ENCODE measurements at places on chromosomes 3 and 15.

DNA sequence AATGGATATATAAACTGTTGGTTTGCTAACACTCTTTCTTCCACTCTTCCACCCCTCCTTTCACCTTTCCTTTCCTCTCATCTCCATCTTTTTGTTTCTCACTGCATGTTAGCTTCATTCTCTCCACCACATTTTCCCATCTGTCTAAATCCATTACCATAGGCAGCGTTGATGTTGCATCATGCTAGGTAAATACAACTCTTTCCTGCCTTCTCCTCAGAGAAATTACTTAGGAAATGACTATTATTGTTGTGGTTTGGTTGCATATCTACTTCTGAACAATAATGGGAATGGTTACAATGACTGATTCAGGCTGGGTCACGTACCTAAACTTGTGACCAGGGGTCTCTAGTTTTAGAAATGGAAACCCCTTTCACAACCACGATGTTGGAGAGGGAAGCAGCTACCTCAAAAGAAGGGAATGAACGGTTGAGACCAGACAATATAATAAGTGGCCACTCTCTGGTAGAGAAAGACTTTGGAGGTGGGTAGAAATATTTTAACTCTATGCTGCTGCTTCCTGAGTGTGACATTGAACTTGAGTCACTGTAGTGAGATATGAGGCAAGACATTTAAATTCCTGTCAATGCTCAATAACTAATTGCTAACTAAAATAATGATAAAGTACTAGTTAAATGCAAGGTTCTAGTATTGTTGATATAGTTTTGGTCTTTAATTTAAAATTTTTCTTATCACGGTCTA lies 314.1 kb upstream of the TGFBR2 start:
- no peak for DNase-seq

DNA sequence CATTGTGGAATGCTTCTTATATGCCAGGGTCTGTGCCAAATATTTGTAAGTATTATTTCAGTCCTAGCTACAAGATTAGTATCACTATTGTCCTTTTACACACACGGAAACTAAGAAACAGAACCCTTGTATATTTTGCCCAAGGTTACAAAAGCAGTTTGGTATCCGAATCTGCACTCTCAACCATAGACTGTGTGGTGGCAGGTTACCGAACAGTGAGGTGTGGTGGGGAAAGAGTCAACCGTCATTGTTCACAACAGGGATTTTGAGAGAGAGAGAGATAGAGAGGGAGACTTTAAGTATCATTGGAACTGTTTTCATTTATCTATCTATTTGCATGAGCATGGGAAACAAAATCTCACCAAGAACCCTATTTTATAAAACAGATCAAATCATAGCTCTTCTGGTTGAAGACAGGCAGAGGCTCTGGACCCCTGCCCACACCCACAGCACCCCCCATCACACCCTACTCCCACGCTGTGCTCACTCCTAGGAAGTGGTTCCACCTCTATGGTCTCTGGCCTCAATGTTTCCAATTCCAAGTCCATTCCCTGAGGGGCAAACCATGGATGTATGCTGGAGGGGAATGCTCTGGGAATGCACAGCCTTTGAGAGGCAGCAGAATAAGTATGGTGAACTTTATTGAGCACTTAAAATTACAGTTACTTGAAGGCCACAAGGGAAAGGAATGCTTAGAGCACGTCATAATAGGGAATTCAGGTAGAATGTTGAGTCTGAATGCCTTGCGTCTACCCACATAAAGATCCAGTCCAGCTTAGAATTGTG lies 69.0 kb downstream of the ARHGAP31 start:
- no peak for DNase-seq

GRCh38 chr3:54968546-54969172 lies 40.8 kb upstream of the LRTM1 start:
- DNase-seq: no peak

DNA sequence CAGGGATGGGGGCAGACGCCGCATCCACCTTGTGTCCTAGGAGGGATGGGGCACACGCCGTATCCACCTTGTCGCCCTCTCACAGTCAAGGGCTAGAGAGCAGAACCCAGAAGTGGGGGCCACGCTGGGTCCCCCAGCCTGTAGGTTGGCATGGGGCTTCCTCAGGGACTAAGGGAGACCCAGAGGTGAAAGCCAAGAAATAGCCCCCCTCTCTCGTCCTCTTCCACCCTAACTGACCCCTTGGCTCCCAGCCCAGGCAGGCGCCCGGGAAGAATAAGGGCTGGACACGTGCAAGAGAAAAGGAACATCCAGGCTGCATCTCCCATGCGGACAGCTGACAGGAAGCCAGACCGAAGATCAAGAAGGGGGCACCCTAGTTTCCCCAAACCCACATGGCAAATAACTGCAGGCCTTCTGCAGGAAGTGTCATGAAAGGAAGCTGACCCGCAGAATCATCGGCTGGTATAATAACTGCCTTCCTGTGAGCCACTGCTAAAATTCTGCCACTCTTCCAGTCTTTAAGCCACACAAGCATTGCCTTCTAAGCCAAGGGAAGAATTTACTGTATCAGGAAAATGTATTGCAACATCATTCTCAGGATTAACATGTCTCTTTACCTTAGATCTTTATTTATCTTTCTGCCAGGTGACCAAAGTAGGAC lies 38.5 kb upstream of the TFRC start:
- DNase-seq: no peak

- peak; percentile 85 for DNase-seq
Observed at GRCh38 chr15:51380999-51381806, 39.7 kb downstream of the GLDN start.

- no peak for DNase-seq
Observed at GRCh38 chr3:59601486-59601885, 551.7 kb upstream of the CFAP20DC start.

DNA sequence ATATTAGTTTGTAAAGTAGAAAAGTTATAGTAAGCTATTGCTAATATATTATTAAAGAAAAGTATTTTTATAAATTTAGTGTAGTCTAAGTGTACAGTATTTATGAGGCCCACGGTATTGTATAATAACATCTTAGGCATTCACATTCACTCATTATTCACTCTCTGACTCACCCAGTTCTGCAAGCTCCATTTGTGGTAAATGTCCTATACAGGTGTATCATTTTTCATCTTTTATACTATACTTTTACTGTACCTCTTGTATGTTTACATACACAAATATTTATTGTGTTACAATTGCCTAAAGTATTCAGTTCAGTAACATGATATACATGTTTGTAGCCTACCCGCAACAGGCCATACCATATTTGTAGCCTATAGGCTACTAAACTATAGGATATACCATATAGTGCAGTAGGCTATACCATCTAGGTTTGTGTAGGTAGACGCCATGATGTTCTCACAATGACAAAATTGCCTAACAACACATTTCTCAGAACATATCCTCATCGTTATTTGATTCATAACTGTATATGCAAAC lies 246.8 kb upstream of the ALCAM start:
- DNase-seq: no peak

DNA sequence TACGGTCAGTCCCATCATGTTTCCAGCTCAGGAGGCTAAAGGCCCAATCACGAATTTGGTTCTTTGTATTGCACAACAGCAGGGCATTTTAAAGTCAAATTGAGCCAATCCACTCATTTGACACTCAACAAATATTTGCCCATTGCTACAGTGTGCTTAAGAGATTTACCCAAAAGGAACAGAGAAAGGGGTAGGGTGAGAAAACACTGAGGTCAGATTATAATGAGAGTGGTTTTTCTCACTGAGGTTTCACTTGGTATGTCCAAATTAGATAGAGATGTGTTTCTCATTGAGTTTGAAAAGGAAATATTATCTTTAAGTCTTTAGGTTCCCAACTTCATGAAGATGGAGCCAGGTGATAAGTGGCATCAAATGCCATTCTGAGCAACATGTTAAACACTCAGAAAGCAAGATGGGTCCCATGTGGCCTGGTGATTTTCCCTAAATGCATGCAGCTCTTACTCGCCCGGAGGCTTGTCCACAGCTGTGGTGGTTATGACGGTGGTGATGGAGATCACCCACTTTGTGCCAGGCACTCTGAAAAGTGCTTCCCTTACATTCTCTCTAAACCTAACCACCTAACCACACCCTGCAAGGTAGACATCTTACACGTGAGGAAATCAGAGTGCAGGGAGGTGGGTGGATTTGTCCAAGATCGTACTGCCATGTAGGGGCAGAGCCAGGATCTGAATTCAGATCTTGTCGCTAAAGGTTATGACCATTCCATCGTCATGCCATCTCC lies 31.2 kb upstream of the USP3 start:
- no peak for DNase-seq

DNA sequence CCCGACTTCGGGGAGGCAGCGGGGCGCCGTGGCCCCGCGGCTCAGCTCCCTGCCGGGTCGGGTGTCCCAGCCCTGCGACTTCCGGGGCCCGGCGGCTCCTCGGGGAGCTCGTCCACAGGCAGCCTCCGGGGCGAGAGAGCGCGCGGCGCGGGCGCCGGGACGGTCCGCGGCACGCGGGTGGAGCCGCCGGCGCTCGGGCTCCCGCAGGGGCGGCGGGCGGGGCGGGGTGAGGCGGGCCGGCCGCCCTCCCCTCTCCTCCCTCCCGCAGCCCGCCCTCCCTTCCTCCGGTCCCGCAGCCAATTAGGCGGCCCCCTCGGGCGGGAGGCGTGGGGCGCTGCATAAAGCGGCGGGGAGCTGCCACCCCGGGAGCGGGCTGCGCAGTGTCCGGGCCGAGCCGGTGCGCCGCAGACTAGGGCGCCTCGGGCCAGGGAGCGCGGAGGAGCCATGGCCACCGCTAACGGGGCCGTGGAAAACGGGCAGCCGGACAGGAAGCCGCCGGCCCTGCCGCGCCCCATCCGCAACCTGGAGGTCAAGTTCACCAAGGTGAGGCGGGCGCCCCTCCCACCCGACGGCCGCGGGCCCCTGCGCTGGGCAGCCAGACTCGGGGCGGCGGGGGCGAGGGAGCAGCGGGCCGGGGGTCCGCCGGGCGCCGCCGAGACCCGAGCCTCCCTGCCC lies at the start of gene ALDH1A3:
TSS of gene ALDH1A3 (plus strand) at position 368 of the 675 bp plus-strand sequence. CDS start at position 445, 77 bp downstream.
- DNase-seq: peak; percentile 90

GRCh38 chr15:96093063-96093462 lies 237.4 kb upstream of the NR2F2 start:
- no peak for DNase-seq

DNA sequence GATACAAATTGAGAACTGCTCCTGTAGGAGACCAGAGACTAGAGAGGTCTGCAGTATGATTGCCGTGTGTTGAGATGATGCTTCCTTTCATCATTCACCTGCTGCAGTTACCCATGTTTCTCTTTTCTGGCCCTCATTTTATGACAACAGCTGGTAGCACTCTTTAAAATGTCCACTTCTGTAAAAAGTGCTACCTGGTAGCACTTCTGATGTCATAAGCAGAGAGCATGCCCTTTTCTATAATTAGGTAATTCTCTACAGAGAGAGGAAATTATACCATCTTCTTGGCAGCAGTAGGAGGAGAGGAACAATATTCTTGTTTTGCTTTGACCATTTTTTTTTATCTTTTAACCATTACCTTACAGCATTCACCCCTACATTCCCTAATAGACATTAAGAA lies 123.8 kb downstream of the PPM1L start:
- DNase-seq: no peak

DNA sequence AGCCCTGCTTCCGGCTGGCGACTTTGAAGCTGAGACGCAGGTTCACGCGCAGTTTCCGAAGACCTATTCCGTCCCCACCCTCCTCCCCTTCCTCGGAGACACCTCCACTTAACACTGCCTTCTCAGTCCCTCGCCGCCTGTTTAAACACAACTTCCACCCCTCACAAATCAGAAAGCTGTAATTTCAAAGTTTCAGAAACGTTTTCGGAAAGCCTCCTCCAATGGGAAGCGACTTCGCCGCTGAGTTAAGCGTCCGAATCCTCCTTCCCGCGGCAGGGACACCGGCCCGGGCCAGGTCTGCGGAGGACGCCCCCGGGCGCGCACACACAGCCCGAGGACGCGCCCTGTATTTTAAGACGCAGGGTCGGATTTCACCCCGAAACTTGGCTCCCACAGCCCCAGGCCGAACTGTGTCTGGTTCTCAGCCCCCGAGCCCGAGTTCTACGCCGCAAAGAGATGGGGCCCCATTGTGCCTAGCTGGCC lies 559 bp upstream of the LRRN1 start:
- peak; percentile 78 for DNase-seq

DNA sequence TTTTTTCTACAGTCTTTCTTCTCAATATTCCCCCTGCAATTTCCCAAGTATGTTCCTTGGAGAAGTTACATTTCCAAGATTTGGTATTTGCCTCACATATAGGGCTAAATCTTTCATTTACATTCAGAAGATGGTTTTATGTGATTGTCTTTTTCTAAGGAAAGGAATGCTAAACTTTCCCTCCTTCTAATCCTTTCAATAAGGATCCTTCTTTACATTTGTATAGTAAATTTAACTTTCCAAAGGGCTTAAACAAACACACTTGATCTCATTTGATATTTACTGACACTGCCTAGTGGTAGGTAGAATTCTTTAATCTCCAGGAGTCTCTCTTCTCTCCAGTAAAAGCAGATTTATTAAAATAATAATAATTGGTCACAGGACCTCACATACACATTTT lies 185.3 kb downstream of the LSAMP start:
- peak; percentile 3 for DNase-seq

GRCh38 chr3:4029135-4029534 lies 229.9 kb downstream of the LRRN1 start:
- no peak for DNase-seq

- no peak for DNase-seq
Observed at GRCh38 chr3:16178628-16178988, 4.1 kb downstream of the GALNT15 start.

DNA sequence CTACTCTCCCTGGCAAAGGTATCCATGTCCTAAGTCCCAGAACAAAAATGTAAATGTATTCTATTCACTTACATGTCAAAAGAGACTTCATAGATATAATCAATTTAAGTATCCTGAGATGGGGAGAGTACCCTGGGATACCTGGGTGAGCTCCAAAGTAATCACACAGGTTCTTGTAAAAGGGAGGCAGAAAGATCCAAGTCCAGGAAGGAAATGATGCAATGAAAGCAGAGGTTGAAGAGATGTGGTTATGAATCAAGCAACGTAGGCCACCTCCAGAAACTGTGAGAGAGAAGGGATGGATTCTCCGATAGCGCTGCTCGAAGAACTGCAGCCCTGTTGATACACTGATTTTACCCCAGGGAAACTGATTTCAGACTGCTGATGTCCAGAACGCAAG lies 93.9 kb upstream of the VGLL3 start:
- DNase-seq: no peak

- DNase-seq: no peak
Observed at GRCh38 chr3:140395134-140396075, 282.5 kb upstream of the TRIM42 start.

- DNase-seq: peak; percentile 51
Observed at GRCh38 chr3:128282380-128283196, 129.3 kb downstream of the EEFSEC start.

- DNase-seq: no peak
Observed at GRCh38 chr3:10356461-10356981, 35.6 kb upstream of the SEC13 start.

DNA sequence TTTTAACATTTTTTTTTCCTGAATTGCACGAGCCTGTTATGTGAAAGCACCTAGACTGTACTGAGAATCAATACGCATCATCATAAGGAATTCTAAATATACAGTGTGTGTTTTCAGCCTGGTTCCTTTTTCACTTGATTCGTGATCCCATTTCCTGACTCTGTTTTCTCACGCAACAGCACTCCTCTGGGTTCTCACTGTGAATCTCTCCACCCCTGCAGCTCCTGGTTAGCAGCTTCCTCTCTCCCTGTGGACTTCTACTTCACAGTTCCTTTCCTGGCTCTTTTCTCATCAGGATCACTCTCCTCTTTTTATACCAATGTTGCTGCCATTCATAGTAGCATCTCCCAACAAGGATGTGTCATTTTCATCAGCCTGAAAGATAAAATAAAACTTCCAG lies 297.2 kb downstream of the CADM2 start:
- peak; percentile 1 for DNase-seq
